ENCODE measurements at places on chromosomes 13 and 19.

GRCh38 chr13:27472941-27473340 is 22.6 kb upstream of the MTIF3 start:
- no peak for DNase-seq

DNA sequence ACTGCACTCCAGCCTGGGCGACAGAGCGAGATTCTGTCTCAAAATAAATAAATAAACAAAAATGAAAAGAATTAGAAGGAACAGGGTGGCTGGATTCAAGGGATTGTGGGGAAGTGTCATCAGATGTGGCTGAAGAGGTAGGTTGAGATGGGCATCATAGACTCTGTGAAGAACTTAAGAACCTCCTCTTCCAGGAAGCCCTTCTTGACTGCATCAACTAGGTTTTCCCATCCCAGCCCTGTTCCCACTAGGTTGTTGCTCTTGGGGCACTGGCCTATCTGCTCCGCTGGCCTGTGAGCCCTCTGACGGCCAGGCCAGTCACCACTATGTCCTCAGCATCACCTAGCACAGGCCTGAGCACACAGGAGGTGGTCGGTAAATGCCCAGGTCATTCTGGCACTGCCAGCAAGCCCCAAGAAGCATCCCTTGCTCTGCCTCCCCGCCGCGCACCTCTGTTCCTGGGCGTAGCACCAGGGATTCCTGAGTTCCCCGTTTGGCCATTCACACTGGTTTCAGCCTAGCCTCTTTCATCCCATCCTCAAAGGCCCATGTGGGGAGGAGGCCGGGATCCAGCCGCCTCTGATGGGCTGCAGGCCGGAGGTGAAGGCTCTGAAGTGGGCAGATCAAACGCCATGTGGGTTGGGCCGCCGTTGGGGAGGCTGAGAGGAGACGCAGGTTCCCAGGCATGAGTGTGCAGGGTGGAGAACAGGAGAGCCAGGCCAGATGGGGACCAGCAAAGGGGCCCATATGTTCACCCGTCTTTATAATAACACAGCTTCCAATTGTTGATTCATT is 27.6 kb upstream of the SLC1A5 start:
- DNase-seq, result peak; percentile 80

DNA sequence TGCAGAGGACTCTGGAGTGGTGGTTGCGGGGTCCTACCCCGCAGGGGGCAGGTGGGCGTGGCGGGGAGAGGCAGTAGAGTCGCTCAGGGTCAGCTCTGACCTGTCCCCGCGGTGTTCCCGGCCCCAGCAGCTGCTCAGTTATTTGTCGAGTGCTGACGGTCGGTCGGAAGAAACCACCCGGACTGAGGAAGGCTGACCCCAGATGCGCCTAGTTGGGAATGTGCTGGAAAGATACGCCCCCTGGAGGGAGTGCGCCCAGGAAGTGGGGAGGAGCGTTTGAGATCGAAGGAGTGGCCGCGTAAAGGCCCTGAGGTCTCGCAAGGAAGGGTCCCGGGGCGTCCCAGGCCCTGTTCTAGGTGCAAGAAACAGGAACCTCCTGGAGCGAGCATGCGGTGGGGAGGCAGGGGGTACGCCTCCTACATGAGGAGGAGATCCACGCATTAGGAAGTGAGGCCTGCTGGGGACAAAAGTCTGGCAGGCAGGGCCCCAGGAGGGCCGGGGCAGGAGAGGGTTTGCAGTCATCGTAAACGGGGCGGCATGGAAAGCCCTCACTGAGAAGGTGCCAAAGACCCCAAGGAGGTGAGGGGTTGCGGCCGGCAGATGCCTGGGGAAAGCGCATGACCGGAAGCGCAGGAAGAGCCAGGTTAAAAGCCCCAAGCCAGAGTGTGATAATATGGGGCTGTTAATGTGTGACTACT is 9.2 kb downstream of the CCDC8 start:
- no peak for DNase-seq

- no peak for DNase-seq
Measured at GRCh38 chr13:27962982-27963381, 6.1 kb downstream of the CDX2 start.

GRCh38 chr19:53945441-53945840 is 17.3 kb upstream of the CACNG8 start:
- DNase-seq, result no peak

DNA sequence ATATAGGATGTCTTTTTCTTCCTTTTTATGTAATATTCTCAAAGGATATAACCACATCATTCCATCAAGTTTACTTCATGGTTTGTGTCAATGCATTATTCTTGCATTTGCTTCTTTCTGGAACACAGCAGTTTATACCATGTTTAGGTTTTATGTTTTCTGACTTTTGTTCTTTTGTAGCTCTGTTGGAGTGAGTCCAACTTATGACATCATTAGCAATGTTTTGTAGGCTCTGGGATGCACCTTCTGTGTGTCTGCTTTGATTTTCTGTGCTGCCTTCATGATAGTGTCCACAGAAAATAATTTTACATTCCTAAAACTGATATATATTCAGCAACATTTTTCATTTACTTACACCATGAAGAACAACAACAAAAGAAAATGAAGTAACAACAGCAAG is 68.9 kb downstream of the SHISA2 start:
- DNase-seq, result no peak

DNA sequence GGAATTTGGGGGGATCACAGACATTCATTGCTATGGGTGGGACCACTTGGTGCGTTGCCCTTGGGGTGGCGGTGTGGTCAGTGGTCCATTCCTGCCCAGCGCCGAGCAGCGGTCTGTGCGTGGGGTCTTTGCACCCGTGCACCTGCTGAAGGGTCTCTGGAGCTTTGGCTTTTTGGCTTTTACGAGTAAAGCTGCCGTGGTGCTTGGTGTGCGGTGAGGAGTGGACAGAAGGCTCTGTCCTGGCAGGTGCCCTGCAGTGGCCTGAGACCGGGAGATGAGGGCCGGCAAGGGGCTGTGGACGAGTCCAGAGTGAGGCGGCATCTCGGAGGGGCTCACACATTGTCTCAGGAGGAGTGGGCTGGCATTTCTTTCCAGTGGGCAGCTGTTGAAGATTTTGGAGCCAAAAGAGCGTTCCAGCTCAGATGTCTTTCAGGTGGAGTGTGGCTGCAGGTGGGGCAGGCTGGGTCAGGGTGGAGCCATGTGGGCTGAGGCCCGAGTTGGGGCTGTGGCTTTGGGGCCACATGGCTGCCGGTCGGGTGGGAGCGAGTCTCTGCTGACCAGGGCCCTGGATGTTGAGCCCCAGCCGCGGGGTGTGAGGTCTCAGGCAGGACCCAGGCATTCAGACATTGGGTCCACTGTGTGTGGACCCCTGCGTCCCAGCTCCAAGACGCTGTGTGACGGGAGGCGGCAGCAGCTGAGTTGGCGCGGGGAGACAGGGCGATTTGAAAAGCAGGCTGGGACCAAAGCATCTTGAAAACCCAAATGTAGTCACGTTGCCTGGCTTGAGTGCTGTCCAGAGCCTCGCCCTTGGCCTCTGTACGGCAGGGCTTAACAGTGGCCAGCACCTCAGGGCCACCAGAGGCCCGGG is 11.7 kb downstream of the GNA11 start:
- DNase-seq, result no peak

DNA sequence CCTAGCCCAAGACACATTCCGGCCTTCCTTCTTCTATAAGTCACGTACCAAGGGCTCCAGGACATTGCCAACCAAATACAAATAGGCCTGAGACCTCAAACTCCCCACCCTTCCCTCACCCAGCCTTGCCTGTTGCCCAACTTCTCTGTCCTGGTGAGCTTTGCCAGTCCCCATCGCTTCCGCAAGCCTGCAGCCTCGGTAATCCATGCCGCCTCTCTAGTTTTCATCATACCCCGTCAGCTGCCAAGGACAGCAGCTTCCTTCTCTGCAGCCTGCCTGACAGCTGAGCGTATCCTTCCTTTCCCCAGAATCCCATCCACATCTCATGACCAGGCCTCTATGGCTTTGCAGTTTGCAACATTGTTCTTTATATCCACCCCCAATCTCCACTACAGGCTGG is 36.6 kb upstream of the POMP start:
- no peak for DNase-seq

DNA sequence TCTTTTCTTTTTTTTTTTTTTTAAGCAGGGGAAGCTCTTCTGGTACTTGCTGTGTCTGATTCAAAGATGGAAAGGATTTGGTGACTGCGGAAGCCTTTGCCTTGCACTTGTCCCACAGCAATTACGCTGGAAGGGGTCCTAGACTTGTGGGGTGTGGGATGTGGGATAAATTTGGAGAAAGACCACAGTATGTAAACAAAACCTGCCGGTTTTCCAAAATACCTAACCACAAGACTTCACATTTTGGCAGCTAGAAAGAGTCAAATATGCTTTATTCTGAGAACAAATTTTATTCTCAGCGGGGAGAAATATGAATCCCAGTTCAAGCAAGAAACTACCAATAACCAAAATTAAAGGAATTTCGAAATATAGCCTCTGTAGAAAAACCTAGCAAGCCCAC is 176.5 kb downstream of the SPRY2 start:
- DNase-seq, result no peak

GRCh38 chr13:102097708-102098107 is 304.1 kb downstream of the FGF14 start:
- no peak for DNase-seq

DNA sequence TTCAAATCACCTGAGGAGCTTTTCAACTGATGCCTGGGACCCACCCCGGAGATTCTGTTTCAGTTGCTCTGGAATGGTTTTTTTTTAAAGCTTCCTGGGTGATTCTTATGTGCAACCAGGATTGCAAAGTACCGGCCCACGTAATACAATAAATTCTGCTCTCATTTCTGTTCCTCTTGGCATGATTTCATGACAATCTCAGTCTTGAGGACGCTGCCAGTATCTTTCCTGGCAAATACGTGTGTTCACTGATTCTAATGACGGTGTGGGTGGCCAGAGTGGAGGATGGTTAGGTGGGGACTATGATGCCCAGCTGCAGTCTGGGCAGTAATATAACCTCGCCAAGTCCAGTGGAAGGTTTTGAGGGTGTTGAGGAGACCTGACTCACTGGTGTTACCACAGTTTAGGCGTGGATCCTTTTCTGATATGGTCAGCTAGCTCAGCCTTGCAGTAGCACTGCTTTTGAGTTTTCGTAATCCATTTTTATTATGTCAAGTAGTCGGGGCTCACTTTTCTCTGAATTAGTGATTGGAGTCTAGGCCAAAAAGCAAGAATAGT is 49.4 kb downstream of the FAM124A start:
- DNase-seq, result no peak

DNA sequence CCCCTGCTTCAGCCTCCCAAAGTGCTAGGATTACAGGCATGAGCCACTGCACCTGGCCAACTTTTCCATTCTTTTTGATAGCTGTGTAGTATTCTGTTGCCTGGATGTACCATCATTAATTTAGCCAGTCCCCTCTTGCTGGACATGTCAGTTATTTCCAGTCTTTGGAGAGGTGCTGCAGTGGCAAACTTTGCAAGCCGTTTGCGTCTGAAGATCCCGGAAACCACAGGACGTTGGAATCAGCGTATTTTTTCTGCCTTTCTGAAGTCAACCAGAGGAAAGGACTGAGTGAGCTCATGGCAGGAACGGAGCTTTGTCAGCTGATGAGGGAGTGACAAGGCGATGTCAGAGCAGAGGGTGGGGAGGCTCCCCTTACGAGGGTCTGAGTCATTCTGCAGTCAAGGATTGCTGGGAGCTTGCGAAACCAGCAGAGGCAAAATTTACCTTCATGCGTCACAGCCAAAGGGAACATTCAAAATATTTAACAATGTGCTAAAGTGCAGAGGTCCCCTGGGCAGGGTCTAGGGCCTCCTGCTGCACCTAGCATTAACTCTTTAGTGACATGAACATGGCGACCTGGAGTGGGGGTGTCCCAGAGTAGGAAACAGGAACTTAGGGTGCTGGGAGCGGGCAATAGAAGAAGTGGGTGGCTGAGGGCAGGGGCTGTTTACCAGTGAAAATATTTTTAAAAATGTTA is 5.6 kb downstream of the C5AR1 start:
- DNase-seq, result no peak

- no peak for DNase-seq
Measured at GRCh38 chr13:86447479-86447878, 648.3 kb upstream of the SLITRK6 start.

- no peak for DNase-seq
Measured at GRCh38 chr19:4567584-4568071, 8.1 kb upstream of the SEMA6B start.

DNA sequence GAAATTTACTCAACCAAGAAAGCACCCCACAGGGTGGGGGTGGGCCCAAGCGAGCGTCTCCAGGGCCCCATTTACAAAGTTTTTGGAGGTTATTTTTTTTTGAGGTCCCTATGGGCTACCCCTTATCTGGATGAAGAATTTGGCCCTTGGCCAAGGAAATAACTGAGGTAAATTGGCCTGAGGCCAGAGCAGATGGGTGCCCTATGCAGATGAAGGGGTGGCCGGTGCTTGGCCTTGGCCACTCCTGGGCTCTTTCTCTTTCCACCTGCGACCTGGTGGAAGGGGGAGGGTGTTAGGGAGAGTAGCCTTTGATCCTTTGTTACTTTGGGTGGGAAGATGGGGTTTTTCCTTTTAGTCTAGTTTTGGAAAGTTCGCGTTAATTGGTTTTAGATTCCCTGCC is 15.5 kb downstream of the ZNF701 start:
- no peak for DNase-seq

DNA sequence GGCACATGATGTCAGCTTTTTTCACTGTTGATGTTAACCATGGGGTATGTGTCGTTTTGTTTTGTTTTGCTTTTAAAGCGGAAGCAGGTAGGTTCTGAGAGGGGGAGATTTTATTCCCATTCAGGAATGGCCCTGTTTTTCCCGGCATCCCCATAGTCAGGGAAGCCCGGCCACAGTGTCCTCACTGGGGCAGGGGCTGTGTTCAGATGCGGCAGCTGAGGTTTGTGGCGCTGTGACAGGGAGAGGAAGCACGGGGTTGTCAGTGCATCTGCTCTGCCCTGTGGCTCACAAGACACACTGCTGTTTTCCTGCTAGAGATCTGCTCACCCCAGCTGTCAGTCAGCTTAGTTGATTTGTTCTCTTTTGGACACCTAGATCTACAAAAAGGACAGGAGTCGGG is 27.6 kb downstream of the ANKRD27 start:
- DNase-seq, result no peak

GRCh38 chr13:73859841-73860240 is 274.4 kb downstream of the KLF12 start:
- DNase-seq, result no peak

- DNase-seq, result no peak
Measured at GRCh38 chr19:15284091-15284490, 48.2 kb downstream of the BRD4 start.

DNA sequence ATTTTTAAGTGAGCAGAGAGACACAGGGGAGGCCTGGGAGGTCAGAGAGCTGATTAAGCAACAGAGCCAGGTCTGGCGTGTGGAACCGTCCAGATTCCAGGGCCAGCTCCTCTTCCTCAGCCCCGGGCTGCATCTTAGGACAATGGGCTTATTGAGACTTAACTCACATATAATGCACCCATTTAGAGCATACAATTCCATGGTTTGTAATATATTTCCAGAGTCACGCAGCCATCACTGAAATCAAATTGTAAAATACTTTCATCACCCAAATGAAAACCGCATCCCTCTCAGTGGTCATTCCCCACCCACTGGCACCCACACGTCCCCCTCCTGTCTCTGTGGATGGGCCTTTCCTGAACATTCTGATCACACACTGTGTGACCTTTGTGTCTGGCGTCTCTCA is 2.1 kb upstream of the HMG20B start:
- DNase-seq, result no peak

Data from NCI-H524 treated with DMSO at 0.1 percent for 48 hours (cell line).